ENCODE measurements at places on chromosomes 13 and 19. TPM values are rescaled to one million over a fixed set of nuclear protein-coding genes. Genes with fewer than 3 reads are reported as not detected.

The ZGLP1 gene
- 0.16 TPM for total RNA-seq

The CFAP97D2 gene
- not detected for total RNA-seq

The HS6ST3 gene
- under 0.01 TPM for total RNA-seq

The CRB3 gene
- 0.16 TPM for total RNA-seq

The KL gene
- total RNA-seq, result not detected

The ACP4 gene
- not detected for total RNA-seq

The ZFP30 gene
- 10.9 TPM for total RNA-seq

The CCL25 gene
- 0.16 TPM for total RNA-seq

The TMC4 gene
- 0.43 TPM for total RNA-seq

The KLK15 gene
- not detected for total RNA-seq

The ZNF177 gene
- 1.5 TPM for total RNA-seq

The CYP2A7 gene
- not detected for total RNA-seq

The USE1 gene
- 26.0 TPM for total RNA-seq

The RTBDN gene
- total RNA-seq, result not detected

The PLA2G4C gene
- total RNA-seq, result 3.0 TPM

The ZNF235 gene
- total RNA-seq, result 3.8 TPM

The CEACAM4 gene
- not detected for total RNA-seq

The F7 gene
- total RNA-seq, result not detected

The PPP6R1 gene
- 24.0 TPM for total RNA-seq

The JUNB gene
- 37.8 TPM for total RNA-seq
